Ovary (tissue), 10 donors: ENCODE measurements at places on chromosomes 5 and 9. TPM values are rescaled to one million over a fixed set of nuclear protein-coding genes. Genes with fewer than 3 reads are reported as not detected.

- no peaks in the 10 kb centered on the region for H3K4me1 ChIP-seq
- no peak overlapping the region for H3K27ac ChIP-seq
- DNase-seq: no peak
- no peaks in the 10 kb centered on the region for H3K27me3 ChIP-seq
- no peaks in the 10 kb centered on the region for H3K36me3 ChIP-seq
- H3K4me3 ChIP-seq: no peak overlapping the region
Measured at GRCh38 chr5:61813361-61813760, 481.3 kb downstream of the ZSWIM6 start.

DNA sequence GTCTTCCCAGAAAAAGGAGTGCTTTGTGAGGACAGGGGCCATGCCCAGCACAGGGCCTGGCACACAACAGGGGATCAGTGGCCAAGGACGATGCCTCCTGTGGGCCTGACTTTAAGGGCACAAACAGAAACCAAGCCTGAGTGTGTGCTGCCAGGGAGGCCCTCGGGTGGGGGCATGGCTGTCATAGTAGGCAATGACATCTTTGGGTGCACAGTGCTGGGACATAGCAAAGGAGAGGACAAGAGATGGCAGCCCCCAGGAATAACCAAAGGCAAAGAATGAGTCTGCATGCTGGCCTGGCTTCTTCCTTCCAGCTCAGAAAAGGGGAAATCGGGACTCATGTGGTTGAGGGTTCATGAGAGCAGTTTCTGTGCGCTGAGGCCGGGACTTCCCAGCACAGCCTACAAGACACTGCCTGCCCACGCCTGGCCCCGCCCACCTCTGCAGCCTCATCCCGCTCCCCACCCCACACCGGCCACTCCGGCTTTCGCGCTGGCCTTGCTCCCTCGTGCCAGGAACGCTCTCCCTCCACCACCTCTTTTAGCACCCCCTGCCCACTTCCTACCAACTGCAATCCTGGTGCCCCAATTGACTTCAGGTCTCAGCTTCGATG is 13.8 kb upstream of the LHX2 start:
- no peak overlapping the region for H3K27ac ChIP-seq
- H3K4me1 ChIP-seq: peaks cover 2% of the 10 kb centered on the region
- DNase-seq: no peak
- peaks cover 12% of the 10 kb centered on the region for H3K27me3 ChIP-seq
- H3K36me3 ChIP-seq: no peaks in the 10 kb centered on the region

The PCDHA1 gene
- not detected for total RNA-seq

The GPR151 gene
- not detected for total RNA-seq

The QRFP gene
- not detected for total RNA-seq

DNA sequence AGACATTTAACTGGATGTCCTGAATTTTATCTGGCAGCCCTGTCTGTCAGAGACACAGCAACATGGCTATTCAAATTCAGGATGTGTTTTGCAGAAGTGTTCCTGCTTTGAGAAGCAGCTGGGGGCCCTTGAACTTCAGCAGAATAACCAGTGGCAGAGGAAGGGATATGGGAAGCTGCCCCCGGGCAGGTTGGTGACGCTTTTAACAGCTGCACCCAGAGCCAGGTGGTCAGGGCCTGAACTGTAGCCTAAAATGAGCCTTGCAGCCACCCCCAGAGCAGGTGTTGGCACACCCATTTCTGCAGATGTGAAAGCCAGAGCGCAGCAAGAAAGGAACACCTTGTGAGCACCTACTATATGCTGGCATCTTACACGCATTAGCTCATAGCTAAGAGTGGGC is 128.7 kb upstream of the BOD1 start:
- no peak overlapping the region for H3K27ac ChIP-seq
- DNase-seq: no peak
- H3K36me3 ChIP-seq: no peaks in the 10 kb centered on the region
- no peaks in the 10 kb centered on the region for H3K27me3 ChIP-seq

DNA sequence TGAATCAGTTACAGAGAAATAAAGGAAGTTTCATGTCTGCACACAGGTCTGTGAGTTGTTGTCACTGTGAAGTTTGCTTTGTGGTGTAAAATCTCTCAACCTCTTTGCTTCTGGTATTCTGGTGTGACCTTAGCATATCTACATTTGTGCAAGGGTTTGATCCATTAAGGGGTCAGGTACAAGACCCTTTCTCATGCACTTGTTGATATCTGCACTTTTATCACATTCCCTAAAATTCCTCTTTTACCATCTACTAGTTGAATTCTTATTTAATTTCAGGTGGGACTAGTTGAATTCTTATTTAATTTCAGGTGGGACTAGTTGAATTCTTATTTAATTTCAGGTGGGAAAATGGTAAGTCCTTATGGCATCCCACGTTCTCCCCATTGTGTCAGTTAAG is 306.7 kb upstream of the ZNF608 start:
- no peak for DNase-seq
- H3K4me1 ChIP-seq: no peaks in the 10 kb centered on the region
- no peaks in the 10 kb centered on the region for H3K36me3 ChIP-seq
- no peaks in the 10 kb centered on the region for H3K27me3 ChIP-seq
- no peak overlapping the region for H3K27ac ChIP-seq

DNA sequence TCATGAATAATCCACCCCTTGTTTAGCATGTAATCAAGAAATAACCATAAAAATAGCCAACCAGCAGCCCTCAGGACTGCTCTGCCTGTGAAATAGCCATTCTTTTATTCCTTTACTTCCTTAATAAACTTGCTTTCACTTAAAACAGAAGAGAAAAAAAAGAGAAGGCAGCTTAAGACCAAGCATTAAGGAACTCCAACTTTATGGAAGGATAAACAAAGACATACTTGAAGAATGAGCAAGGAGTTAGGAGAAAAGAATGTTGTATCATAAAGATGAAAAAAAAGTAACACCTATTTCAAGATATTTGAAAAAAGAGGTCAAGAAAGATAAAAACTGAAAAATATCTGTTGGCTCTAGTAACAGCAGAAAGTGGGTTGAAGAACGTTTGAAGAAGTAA is 107.6 kb downstream of the RNF180 start:
- no peak for DNase-seq
- H3K27ac ChIP-seq: no peak overlapping the region
- no peaks in the 10 kb centered on the region for H3K36me3 ChIP-seq
- H3K4me1 ChIP-seq: no peaks in the 10 kb centered on the region
